ENCODE measurements at places on chromosomes 16 and 17.

GRCh38 chr16:11303405-11304138 is 22.4 kb upstream of the PRM1 start:
- no peak for DNase-seq

DNA sequence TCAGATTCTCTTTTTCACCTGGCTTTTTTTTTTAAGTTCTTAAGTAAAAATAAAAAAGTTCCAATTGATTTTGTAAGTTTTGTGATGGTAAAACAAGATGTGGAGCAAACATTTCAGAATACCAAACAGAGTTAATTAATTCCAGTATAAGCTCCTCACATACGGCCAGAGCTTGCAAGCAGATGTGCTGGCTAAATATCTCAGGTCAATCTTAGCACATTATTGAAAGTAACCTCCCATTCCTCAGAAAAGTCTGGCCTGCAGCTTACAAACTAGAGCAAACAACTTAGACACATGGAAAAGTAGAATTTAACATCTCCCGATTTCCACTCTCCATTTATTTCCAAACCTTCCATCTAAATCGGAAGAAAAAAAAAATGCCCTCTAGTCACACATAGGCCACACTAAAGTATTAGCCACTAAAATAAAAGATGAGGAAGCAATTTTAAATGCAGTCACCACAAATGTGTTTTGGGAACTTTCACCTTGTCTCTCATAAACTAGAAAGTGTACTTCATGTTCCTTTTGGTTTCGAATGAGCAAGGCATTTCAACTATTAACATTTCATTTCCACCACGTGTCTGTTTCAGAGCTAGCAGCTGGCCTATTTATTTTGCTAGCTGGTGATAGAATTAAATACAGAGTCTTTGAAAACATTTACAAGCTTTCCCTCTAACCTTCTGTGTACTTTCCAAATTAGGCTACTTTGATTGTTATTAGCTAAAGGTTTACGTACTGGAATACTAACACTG is 143.3 kb downstream of the STX8 start:
- DNase-seq: no peak

- no peak for DNase-seq
Observed at GRCh38 chr16:64910356-64910755, 211.5 kb downstream of the CDH11 start.

DNA sequence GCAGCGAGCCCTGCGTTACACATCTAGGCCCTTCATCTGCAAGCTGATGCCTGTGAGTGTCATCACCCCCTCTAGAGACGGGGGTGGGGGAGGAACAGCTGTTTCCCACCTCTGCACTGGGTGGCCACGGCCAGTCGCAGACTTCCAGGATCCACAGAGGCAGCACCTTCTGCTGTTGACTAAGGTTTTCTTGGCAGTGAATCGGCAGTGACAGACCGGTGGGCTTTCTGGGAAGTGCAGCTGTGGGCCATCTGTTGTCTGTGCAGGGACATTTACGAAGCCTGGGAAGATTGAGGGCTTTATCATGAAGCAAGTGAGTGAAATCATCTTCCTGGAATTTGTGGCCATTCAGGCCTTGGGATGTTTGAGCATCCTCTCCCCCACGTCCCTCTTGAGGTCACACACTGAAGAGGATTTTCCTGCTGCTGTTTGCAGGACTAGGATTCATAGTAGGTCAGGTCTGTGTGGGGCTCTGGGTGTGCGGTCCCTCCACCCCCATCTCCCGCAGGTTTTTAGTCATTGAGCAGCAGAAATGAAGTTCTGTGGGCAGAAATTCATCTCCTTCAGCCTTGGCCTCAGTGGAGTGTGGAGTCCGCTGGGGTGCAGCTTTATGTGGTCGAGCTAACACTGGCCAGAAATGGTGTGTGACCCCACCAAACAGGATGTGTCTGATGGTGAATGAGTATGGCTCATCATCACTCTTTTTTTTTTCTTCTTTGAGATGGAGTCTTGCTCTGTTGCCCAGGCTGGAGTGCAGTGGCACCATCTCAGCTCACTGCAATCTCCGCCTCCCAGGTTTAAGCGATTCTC is 12.0 kb downstream of the PGS1 start:
- no peak for DNase-seq

GRCh38 chr16:80009971-80010659 is 409.6 kb upstream of the MAF start:
- DNase-seq: no peak

GRCh38 chr17:74686761-74687160 is 26.0 kb downstream of the CD300LF start:
- DNase-seq: no peak

DNA sequence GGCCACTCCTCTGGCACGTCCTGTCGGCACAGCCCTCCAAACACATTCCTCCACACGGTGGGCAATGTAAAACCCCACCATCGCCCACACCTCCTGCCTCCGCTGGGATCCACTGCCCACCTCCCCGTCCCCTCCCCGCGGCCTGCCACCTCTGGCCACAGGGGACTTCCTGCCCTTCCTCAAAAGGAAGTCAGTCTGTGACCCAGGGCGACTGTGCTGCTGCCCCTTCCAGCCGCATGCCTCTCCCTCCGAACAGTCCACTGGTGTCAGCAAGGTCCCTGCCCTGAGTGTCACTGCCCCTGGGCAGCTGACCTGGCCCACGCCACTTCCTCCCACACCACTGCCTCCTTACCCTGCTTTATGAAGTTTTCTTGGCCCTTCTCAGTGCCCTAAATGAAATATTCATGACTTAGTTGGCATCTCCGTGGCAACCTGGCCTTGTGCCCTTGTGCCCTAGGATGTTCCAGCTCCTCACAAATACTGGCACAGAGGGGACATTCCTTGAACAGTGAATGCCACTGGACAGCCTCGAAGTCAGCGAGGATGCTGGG is 2.0 kb downstream of the PLD6 start:
- DNase-seq: no peak

- DNase-seq: no peak
Observed at GRCh38 chr17:41655611-41656111, 31.3 kb upstream of the KRT17 start.

GRCh38 chr17:57986841-57987580 is 1.0 kb downstream of the VEZF1 start:
- peak; percentile 49 for DNase-seq

DNA sequence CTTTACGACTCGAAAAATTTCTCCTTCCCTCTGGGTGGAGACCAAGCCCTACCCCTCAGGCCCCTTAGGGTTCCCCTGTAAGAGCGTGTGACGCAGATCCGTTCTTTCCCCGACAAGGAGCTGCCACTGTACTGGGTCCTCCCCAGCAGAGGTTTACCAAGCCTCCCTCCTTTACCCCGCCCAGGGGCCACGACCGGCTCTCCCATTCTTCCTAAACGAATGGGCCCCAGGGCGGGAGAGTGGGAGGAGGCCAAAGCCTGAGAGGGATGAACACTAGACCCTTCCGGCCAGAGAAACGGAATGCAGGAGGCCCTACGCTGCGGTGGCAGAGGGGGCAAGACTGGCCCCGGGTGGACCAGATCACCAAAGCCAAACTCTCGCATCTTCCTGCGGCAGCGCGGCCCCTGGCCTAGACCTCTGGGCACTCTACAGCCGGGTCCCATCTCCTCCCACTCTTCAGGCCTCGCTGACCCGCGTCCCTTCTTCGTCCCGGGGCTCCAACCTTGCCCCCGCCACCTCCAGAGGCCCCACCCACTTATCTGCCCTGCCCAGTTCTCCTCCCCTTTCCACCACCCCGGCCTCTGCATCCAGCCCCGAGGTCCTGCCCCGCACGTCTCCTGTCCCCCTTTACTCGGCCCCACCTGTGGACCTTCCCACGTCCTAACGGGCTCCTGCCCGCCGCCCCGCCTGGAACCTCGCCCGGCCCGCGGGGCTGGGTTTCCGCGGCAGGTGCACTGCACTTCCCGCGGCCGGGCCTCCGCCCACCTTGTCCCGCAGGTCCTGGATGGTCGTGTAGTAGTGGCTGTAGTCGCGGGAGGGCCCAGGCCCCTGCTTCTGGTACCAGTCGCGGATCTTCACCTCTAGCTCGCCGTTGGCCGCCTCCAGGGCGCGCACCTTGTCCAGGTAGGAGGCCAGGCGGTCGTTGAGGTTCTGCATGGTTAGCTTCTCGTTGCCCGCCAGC is 765 bp downstream of the KRT19 start:
- DNase-seq: no peak

DNA sequence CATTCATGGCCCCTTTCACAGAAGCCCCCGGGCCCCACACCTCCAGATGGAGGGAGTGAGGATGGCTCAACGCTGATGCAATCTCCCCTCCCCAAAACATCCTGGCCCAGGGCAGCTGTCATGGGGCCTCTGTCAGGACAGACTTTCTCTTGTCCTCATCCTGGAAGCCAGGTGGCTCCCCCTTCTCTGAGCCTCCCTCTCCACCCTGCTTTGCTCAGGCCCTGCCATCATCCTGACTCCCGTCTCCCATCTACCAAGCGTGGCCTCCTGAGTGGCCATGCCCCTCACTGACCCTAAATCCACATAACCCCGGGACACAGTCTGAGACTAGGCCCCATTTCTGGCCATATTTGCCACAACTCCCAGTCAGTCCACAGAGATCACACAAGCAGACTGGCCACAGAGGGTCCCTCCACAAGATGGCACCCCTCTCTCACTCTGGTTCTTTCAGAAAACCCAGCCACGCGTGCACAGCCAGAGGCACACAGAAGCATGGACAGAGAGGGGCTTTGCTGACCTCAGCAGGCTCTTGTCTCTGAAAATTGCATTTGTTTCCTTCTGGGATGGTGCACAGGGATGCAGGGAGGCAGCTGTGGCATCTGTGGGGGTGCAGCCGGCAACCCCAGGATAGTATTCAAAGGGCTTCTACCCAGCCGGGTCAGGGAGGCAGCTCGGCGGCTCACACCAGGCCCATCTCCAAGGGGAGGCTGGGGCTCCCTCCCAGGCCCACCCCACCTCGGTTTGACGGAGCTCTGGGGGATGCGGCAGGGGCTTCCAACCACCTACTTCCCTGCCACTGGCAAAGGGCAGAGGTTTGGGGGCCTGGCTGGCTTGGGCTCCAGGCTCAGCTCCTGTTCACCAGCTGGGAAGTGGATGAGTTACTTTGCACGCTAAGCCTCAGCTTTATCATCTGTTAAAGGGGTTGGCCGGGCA is 16.9 kb downstream of the DOC2B start:
- DNase-seq: peak; percentile 9

- DNase-seq: peak; percentile 88
Observed at GRCh38 chr17:8073627-8074484, 13.7 kb downstream of the ALOX12B start.

DNA sequence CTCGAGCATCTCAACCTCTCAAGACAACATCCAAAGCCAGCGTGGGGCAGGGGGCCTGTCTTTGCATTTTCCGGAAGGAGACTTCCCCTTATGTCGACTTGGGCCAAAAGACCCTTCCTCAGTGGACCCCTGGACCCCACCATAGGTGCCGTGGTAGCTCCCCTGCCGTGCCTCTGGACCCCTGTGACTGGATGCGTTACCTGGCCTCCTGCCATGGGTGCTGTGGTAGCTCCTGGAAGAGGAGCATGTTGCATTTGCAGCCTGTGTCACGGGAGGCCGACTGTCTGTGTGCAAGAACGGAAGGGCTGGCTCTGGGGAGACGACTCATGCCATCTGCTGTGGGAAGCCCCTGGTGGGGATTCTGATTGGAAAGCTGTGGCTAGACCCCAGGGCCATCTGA is 130.1 kb downstream of the FOXL1 start:
- no peak for DNase-seq

- DNase-seq: no peak
Observed at GRCh38 chr16:58563235-58563634, 47.9 kb downstream of the SETD6 start.

GRCh38 chr17:56596691-56597494 is 3.4 kb downstream of the NOG start:
- no peak for DNase-seq

- no peak for DNase-seq
Observed at GRCh38 chr16:8138666-8139065, 451.6 kb downstream of the TMEM114 start.

GRCh38 chr16:72884037-72884436 is 163.9 kb downstream of the ZFHX3 start:
- DNase-seq: no peak

- no peak for DNase-seq
Observed at GRCh38 chr17:13776027-13776551, 174.4 kb upstream of the HS3ST3A1 start.

DNA sequence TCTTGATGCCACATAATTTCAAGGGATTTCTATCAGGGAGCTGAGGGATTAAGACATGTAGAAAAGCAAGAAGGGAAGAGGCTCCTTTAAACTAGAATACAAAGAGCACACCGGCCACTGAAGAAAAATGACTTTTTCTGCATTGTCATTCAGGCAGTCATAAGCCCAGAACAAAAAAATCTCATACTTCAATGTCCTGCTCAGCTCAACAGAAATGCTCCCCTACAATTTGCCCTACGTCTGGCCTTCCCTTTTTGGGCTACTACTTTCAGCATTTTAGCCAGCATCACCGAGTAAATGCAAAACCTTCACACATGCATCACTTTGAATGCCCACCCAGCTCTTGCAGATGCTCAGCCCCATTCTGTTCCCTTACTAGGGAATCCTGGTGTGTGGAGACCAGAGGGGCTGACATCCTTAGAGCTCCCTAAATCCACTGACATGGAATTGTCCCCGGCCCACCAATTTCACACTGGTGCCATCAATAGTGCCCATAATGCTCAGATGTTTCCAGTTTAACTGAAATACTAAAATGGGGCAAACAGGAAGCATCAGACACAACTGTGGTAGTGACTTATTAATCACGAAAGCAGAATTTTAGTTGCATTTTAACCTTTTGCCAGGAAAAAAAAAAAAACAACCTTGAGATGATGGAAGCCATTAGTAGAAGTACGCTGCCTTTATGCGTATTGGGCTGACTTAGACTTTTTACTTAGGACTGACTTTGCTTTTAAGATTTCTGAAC is 2.7 kb downstream of the MAP3K14 start:
- DNase-seq: no peak

All from stimulated activated CD4-positive, alpha-beta T cell treated with anti-CD3 and anti-CD28 coated beads, Interleukin-4, amount 100 ng/mL, for 24 hours (primary cell).